Panc1 (cell line): ENCODE measurements at places on chromosomes 6 and 20.

GRCh38 chr6:28480253-28480932, 35.2 kb downstream of the GPX6 start:
- no peak for DNase-seq

GRCh38 chr20:5608104-5608441, 142.1 kb upstream of the SHLD1 start:
- no peak for DNase-seq

- no peak for DNase-seq
Measured at GRCh38 chr6:54775576-54775975, 71.0 kb upstream of the FAM83B start.

GRCh38 chr6:143023695-143024094, 37.0 kb upstream of the AIG1 start:
- no peak for DNase-seq

- DNase-seq, result no peak
Measured at GRCh38 chr6:1757131-1757530, 147.4 kb downstream of the FOXC1 start.

GRCh38 chr6:170174771-170175643, 115.9 kb downstream of the DLL1 start:
- DNase-seq, result no peak

DNA sequence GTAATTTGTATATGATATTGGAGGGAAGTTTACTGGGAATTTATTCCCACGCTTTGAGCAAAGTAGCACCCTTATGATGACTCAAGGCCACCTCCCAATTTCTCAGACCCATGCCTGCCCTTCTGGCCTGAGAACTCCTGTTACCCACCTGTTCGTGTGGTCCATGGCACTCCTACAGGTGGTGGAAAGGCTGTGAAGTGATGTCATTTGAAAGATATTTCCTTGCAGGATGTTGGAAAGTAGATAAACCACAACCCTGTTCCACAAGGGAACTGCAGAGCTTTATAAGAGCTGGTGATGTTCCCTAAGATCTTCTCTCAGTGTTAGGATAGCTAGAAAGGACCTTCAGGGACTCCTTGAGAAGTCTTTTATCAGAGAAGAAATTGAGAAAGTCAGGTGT, 70.5 kb downstream of the ADGRG6 start:
- DNase-seq, result no peak

- no peak for DNase-seq
Measured at GRCh38 chr6:36544228-36544627, 3.1 kb downstream of the STK38 start.

- DNase-seq, result no peak
Measured at GRCh38 chr6:38697846-38698245, 5.1 kb downstream of the GLO1 start.

DNA sequence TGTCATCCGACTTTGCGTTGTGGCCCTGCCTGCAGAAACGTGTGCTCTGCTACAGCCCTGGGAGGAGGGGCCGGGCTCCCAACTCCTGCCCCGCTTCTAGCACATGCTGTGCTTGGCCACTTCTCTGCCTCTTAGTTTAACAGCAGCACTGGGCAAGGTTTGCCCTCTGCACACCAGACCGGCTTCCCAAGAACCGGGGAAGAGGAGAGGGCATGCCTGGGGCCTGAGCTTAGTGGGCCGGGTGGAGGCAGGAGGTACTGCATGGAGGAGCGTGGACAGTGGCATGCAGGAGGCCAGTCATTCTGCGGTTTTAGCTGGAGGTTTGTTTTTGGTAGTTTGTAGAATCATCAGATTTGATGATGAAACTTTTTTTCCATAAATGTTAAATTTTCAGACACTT, 45.5 kb downstream of the CEP43 start:
- DNase-seq, result no peak

- no peak for DNase-seq
Measured at GRCh38 chr6:159606786-159607185, 86.3 kb downstream of the SOD2 start.

DNA sequence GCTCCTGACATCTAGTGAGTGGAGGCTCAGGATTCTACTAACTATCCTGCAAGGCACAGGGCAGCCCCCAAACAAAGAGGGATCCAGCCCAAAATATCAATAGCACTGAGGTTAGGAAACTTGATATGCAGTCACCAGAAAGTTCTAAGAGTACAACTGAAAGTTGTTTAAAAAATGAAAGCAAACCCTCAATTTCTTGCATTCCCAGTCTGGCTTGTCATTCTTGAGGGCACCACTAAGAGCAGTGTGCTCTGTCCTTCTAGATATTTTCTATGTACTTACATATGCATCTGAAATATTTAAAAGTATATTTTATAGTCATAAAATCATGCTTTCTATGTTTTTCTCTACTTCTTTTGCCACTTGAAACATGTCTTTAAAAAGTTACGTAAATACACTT, 35.9 kb downstream of the CST8 start:
- DNase-seq, result no peak

DNA sequence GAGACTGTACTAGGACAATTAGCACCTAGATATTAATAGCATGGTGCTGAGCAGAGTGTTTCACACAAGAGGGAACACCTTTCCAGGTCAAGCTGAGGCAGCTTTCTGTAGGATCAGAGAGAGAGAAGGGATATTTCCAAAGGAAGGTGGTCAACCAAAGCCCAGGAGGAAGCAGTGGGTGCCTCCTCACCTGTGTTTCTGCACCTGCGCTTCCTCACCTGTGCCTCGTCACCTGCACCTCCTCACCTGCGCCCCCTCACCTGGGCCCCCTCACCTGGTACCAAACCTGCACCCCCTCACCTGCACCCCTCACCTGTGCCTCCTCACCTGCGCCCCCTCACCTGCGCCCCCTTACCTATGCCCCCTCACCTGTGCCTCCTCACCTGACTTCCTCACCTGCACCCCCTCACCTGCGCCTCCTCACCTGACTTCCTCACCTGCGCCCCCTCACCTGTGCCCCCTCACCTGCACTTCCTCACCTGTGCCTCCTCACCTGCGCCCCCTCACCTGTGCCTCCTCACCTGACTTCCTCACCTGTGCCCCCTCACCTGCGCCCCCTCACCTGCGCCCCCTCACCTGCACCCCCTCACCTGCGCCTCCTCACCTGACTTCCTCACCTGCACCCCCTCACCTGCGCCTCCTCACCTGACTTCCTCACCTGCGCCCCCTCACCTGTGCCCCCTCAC, 67.9 kb downstream of the TTLL2 start:
- DNase-seq, result no peak

DNA sequence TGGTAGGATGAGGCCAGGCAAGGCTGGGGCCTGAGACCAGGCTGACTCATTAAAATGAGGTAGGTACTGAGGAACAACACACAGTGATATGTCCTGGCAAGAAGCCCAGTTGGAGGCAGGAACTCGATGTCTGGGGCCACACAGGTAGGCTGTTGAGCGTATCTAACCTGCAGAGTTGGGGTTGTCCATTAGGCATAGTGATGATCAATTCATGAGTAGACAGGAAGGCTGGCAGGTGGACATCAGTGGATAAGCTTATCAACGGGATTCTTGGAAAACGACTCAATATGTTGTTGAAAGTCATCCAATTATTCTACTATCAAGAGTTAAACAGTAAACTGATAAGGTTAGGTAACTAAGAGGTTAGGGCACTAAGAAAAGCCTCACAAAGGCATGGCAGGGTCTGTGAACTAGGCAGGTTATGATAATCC, 193.2 kb upstream of the COL21A1 start:
- DNase-seq, result no peak

GRCh38 chr6:13527671-13528056, 40.3 kb upstream of the GFOD1 start:
- DNase-seq, result no peak

DNA sequence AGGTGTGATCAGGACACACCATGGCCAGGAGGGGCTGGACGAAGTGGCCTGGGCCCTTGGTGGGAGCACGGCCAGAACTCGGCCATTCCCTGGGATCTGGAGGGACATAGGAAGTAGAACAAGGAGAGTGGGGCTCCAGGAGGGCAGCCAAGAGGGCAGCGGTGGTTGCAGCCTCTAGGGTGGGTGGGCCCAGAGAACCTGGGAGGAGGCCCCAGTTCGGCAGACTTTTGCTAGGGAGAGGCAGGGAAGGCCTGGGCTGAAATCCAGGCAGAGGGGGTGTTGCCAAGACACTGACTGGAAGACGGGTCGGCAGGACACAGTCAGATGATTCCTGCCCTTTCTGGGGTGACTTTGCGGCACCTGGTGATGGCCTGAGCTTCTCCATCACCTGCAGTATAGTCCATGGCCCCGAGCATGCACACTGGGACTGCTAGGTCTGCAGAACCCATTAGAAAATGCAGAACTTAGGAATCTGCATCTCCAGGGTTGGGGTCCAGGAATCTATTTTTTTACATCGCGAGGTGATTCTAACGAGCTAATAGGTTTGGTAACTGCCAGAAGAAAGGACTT, 224.8 kb downstream of the SYNDIG1 start:
- no peak for DNase-seq

DNA sequence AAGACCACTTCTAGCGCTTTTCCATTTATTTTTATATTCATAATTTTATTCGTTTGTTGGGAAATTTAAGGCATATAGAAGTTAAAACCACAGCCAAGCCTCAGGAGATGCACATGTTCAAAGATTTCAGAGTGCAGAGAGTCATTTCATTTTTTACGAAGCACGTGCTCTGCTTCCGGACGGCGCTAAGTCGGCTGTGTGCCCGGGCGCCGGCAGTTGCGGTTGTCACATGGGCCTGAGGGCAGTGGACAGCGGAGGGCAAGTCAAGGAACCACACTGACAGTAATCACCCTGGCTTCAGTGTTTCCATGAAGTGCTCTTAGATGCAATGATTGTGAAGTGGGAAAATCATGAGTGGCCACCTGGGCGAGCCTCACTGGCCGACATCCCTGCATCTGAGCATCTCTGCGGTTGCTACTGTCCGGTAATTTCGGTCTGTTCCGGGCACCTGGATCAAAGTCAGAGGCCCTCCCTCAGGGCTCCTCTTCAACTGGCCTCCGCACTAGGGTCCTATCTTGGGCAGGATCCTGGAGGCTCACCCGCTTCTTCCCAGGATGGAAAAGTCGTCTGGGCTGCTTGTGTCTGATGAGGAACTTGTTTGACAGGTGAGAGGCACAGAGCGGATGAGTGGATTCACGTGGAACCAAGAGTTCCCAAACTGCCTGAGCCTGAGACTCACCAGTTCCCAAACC, 90.8 kb downstream of the DACT2 start:
- no peak for DNase-seq

DNA sequence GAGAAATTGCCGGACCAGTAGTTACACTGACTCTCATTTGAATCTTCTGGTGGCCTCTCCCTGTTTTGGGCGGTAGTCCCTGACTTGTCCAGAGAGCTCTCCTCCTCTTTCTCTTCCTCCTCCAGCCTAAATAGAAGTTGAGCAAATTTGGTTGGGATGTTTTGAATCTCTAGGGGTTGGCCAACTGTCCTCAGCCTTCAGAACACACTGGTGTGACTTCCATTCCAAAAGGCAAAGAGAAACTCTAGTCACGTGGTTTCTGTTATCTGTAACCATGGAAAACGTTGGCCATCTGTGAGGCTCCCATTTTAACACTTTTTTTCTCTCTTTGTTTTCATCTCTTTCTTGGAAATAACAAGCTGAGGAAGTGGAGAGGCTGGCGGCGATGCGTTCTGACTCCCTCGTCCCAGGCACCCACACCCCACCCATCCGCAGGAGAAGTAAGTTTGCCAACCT, 275.3 kb downstream of the TBC1D7 start:
- DNase-seq, result no peak

DNA sequence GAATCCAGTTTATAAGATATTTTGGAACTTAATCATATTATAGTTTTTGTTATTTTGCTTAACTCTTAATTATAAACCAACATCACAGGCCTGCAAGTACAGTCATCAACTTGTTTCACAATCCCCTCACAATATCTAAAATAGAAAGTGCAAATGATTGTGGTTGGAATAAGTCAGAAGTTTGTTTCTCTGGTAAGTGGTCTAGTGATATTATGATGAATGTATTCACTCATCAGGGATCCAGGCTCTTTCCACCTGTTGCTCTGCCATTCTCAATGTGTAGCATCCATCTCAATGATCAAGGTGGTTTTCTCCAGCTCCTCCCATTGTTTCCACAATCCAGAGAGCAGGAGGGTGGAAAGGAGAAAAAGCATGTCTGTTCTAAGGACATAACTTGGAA, 54.2 kb downstream of the OPN5 start:
- no peak for DNase-seq

DNA sequence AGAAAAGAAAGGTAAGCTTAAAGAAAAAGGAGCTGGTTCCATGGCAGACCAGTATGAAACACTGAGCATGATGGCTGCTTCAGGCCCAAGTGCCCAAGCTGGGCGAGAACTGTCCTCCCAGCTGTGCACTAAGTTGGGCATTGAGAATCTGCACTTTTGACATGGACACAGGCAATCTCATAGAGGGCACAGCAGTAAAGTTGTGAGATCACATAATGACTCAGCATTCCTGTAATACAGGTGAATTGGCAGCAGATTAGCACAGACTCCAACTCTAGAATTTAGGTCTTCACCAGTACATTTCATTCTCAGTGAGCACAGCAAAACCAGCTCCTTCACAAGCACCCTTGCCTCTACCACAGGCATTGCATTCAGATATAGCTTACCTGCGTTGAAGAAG, 343.4 kb downstream of the PKHD1 start:
- no peak for DNase-seq

- DNase-seq, result no peak
Measured at GRCh38 chr6:146253691-146254090, 224.8 kb downstream of the GRM1 start.

GRCh38 chr20:57652606-57653545, 32.6 kb upstream of the ZBP1 start:
- no peak for DNase-seq

DNA sequence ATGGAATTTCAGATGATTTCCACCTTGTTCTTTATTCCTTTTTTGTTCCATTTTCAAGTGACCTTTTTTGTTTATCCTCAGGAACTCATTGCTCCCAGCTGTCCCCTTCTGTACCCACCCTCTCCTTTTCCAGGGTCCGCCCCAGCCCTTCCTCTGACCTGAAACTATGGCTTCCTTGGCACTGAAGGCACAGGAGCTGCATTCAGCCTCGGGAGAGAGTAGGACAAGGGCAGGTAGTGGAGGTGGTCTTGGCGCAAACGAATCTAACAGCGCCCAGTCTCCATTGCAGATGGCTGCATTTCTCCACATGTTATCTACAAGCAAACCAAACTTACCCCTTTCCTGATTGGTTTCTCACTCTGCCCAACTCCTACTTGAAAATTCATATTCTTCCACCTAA, 8.8 kb upstream of the ULBP2 start:
- no peak for DNase-seq

DNA sequence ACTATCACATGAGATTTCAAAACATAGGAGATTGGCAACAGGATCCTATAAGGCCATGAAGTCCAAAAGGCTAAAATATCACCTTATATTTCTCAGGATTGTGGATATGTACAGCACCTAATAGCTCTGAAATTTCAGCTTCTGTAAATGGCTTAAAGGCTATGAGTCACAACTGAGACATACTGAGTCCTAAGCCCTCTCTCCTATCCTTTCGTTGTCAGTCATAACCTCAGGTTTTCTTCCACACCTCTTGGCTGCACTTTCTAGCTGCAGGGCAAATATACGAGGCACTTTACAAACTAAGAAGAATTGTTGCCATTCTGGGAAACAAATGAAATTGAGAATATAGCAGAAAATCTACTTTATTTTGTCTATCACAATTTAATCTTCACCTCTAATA, 969.9 kb upstream of the EPHA7 start:
- DNase-seq, result no peak

- no peak for DNase-seq
Measured at GRCh38 chr20:20710443-20711315, 1.8 kb downstream of the RALGAPA2 start.

GRCh38 chr6:152634773-152635172, 2.4 kb downstream of the SYNE1 start:
- DNase-seq, result no peak
